ENCODE measurements at places on chromosomes 2 and 18.
A peak's percentile ranks its signal among the peaks of the same experiment; 100 is the strongest.

DNA sequence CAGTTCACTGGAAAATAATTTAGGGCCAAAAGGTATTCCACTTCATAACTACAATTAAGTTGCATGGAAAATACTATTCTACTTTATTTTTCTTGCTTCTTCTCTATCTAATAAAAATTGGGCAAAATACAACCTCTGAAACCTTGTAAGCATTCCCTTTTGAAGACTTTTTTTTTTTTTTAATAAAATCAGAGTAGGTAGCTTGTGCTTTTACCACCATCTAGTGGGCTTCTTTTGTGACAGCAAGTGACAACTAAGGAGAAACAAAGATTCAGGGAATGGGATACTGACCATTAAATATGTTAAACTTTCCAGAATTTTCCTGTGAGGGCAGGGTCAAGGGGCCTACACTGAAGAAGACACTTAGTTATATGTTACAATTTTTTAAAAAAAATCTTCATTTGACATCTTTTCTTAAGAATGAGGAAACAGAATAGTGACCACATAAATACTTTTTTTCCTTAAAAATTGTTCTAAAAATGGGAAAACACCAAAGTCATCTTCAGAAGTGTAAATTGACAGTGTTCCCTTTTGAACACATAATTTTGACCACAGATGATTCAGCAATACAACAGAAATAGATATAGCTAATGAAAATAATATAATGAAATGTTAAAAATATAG, 1183.2 kb upstream of the ACVR2A start:
- DNase-seq: no peak

GRCh38 chr2:9208875-9209274, 2.3 kb downstream of the ASAP2 start:
- DNase-seq: no peak

GRCh38 chr2:169507698-169508097, 1.8 kb upstream of the KLHL41 start:
- DNase-seq: no peak

GRCh38 chr2:126885751-126886210, 12.9 kb upstream of the TEX51 start:
- DNase-seq: peak; percentile 9

DNA sequence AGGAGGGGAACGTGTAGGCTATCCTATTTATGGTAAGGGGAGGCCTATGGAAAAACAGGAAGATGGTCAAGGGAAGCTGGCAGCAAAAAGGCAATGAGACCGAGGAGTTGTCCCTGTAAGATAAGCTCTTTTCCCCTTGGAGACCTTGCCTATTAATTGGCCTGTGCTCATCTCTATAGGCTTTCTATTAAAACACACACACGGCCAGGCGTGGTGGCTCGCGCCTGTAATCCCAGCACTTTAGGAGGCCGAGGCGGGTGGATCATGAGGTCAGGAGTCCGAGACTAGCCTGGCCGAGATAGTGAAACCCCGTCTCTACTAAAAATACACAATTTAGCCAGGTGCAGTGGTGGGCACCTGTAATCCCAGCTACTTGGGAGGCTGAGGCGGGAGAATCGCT, 32.1 kb downstream of the EPAS1 start:
- DNase-seq: no peak

DNA sequence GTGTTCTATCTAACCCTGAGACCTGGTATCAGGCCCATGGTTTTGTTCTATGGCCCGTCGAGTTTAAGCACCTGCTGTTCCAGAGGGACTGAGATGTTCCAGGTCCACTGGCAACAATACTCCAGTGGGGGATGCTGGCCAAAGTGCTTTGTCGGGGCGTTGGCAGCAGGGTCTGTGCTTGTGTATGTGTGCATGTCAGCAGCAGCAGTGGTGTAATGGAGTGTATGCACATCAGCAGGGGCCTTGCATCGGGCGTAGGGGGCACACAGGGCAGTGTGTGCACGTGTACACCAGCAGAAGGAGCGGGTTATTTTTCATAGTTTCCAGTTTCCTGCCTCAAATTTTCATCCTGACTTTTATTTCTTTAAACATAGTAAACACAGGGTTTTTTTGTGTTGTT, 37.8 kb upstream of the THUMPD2 start:
- no peak for DNase-seq

- DNase-seq: no peak
Observed at GRCh38 chr2:25491966-25492532, 150.3 kb upstream of the DNMT3A start.

DNA sequence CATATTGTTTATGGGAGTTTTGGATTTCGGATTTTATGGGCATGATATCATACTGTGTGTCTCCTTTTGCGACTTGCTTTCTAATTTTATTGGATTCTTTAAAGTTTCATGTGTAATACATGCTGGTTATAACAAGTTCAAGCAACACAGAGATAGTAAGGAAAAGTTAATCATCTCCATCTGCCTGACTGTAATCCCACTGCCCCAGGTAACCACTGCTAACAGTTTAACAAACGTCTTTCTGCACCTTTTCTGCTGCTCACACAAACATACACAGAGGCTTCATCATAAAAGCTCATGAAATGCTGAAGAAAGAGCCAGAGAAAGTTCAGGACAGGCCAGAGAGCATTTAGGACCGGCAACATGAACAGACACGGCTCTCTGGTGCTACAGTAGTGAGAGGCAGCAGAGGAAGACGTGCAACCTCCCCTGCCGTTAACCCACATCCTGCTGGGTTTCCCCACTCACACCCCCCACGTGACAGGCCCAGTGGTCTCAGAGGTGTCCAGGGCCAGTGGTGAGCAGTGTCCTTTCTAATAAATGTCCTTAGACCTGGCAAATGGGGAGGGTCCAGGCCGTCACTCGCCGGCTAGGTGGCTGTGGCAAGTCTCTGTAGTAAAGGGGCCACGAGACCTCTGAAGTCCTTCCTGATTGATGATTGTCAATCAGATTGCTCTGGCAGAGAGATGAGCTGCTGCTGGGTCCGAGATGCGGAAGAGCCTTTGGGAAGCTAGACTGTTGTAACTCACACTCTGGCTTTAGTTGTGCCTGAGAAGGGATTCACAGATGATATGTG, 43.0 kb upstream of the SLC1A4 start:
- no peak for DNase-seq

DNA sequence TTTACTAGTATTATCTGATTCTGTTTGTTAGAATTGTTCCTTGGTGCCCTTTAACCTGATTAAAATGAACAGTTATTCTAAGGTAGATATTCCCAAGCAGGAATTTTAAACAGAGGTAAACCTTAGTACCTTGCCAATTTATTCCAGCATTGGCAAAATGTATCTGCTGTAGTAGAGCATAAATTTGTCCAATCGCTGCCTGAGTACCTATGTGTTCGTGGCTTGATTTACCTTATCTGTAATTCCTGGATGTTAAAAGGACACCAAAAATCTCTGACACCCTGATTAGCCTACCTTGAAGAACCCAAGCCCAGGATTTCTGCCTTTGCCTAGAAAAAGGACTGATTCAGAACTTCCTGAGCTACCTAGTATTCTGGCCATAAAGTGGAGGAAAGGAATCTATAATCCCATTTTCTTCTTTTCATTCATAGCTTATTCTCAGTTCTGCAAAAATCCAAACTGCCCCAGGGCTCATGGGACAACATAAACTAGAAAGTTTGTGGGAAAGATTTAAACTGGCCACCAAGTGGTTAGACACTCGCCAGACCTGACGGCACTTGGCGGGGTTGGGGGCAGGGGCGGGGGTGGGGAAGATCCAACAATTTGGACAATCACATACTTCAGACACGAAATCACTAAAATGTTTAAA, 16.2 kb upstream of the ZCCHC2 start:
- DNase-seq: no peak

GRCh38 chr18:68660354-68661183, 54.3 kb downstream of the TMX3 start:
- no peak for DNase-seq

GRCh38 chr18:69956057-69956456, 8.4 kb upstream of the CD226 start:
- DNase-seq: no peak

- DNase-seq: no peak
Observed at GRCh38 chr2:12965540-12966269, 249.0 kb downstream of the TRIB2 start.

- DNase-seq: no peak
Observed at GRCh38 chr2:233686928-233687327, 5.2 kb downstream of the UGT1A7 start.

DNA sequence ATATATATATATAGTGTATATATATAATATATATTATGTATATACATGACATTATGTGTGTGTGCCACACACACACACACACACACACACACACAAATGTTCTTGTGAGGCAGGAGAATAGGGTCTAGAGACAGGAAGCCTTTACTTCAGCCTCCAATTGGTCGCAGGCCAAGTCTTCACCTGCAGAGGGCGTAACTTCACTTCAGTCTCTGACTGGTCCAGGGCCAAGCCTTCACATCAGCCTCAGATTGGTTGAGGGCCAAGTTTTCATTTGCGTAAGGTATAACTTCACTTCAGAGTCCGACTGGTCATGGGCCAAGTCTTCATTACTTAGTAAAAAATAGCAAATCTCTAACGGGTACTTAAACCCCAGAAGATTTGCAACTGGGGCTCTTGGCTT, 13.2 kb upstream of the SS18 start:
- DNase-seq: no peak

Measured in tibial nerve (tissue), 4 donors.